Thoracic aorta (tissue), 2 donors: ENCODE measurements at places on chromosomes 3 and 15.

DNA sequence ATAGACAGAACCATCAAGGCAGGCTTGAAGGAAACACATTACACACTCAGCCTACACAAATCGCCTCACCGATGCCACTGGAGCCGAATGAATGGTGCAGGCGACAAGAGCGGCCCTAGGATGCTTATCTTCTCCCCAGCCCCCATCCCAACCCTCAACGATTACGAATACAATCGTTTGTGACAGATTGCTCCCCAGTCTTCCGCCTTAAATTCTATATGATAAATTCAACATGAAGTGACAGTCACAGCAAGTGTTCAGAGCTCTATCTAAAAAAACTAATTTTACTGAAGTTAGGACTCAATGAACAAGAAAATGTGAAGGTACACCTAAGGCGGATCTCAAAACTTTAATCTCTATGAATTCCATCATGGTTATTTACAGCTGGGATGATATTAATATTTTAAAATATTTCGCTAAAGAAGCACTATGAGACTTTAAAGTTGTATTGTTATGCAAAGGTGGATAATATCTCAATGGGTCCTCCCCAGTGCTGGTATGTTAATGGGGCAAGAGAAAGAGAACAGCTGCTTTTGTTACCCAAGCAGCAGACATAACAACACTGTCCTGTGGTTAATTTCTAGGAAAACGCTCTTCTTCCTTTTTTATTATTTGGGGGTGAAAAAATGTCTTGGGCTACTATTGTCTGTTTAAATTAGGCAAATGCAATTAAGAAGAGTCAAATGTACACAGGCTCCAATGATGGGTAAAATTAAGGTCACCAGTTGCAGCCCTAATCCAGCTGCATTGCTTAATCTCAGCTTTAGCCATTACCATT lies 147.6 kb upstream of the NR2F2 start:
- H3K27me3 ChIP-seq, result no peaks in the 10 kb centered on the region
- no peak for DNase-seq
- H3K27ac ChIP-seq, result peak overlapping the region; percentile 82
- peaks cover 15% of the 10 kb centered on the region for H3K4me1 ChIP-seq
- H3K36me3 ChIP-seq, result no peaks in the 10 kb centered on the region
- no peak overlapping the region for H3K4me3 ChIP-seq

DNA sequence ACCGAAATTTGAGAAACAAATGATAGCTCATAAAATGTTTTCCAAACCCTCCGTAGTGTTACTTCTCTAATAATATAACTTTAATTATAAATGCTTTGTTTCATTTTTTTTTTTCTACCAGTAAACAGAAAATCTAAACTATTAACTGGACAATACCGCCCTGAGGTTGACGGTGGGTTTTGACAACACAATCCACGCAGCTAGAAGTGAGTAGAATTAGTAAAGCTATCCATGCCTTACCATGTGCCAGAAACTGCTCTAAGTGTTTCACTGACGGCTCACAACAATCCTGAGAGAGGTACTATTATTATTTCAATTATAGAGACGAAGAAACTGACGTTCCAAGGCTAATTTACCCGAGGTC lies 410 bp downstream of the NDUFAF1 start:
- peak overlapping the region; percentile 89 for H3K4me3 ChIP-seq
- H3K27me3 ChIP-seq, result no peaks in the 10 kb centered on the region
- DNase-seq, result no peak
- peaks cover 5% of the 10 kb centered on the region for H3K4me1 ChIP-seq
- H3K36me3 ChIP-seq, result no peaks in the 10 kb centered on the region

DNA sequence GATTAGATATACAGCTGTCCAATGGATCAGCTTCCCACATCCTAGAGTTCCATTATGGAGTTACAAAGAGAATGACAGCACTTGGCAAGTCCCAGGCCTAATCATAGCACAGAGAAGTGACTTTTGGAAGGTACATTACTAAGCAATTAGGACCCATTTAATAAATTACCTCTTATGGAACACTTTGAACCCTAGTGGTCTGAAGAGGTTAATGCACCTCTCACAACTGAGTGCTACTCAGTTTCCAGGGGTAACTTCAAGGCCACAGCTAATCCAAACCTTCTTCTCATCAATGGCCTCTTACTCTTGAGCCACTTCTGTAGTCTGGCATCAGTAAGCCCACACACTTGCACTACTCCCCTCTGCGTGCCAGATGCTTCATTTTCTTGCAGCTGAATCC lies 34.9 kb upstream of the MEIS2 start:
- DNase-seq, result no peak
- no peak overlapping the region for H3K4me3 ChIP-seq
- no peaks in the 10 kb centered on the region for H3K4me1 ChIP-seq
- H3K27me3 ChIP-seq, result no peaks in the 10 kb centered on the region

DNA sequence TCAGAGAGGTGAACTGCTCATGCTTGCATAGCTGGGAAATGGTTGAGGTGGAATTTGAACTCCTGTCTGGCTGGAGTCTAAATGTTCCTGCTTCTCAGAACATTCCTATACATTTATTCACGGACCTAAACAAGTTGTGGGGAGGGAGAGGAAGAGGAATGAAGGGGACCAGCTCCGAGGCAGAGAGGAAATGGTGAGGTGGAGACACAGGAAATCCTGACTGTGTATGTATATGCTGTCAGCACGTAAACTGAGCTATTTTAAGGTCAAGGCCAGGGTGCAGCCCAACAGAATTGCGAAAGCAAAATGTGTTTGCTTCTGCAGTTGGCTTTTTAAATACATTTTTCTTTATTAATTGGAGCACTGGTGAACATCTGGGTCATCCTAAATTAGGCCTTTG lies 74.1 kb upstream of the POMGNT2 start:
- no peaks in the 10 kb centered on the region for H3K27me3 ChIP-seq
- H3K36me3 ChIP-seq, result no peaks in the 10 kb centered on the region
- H3K4me3 ChIP-seq, result no peak overlapping the region
- no peak for DNase-seq
- H3K27ac ChIP-seq, result no peak overlapping the region

DNA sequence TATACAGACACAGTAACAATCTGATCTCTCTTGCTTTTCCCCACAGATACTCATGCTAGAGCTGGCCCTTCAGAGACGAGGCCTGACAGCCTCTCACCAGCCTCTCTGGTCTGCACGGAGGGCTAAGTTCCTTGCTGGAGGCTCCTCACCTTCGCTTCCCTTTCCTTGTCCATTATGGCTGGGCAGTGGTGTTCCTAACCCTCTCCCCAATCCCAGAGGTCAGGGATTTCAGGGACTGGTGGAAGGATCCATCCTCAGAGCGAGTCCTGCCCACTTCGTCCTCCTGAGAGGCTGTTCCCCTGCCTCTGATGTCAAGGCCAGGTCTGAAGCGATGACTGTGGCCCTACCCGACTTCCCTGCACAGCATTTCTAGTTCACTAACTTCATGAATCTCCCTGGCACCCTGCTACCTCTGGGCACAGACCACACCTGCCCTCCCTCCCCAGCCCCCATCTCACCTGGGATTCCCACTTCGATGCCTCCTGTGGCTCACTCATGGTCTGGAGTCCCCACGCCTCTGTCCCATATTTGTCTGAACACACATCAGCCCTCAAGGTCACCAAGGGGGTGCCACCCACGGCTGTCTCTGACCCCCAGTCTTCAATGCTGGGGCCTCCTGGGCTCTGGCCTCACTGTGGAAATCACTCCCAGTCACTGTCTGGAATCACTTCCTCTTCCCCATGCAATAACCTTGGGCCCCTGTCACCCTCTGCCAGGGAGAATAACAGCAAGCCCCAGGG lies 124.9 kb upstream of the PRR20G start:
- DNase-seq, result no peak
- no peak overlapping the region for H3K27ac ChIP-seq
- no peaks in the 10 kb centered on the region for H3K4me1 ChIP-seq
- H3K27me3 ChIP-seq, result no peaks in the 10 kb centered on the region

- H3K27me3 ChIP-seq, result no peaks in the 10 kb centered on the region
- H3K4me3 ChIP-seq, result no peak overlapping the region
- no peak for DNase-seq
- no peak overlapping the region for H3K27ac ChIP-seq
These were observed 29.5 kb downstream of the ESYT3 start for GRCh38 chr3:138463724-138464490.

- DNase-seq, result no peak
- no peaks in the 10 kb centered on the region for H3K27me3 ChIP-seq
- no peaks in the 10 kb centered on the region for H3K36me3 ChIP-seq
- peaks cover 21% of the 10 kb centered on the region for H3K4me1 ChIP-seq
- peak overlapping the region; percentile 95 for H3K4me3 ChIP-seq
These were observed 2.1 kb downstream of the ABHD10 start for GRCh38 chr3:111980716-111981456.

- peaks cover 34% of the 10 kb centered on the region for H3K36me3 ChIP-seq
- DNase-seq, result peak; percentile 21
- no peaks in the 10 kb centered on the region for H3K27me3 ChIP-seq
- H3K4me3 ChIP-seq, result no peak overlapping the region
- peak overlapping the region; percentile 85 for H3K27ac ChIP-seq
- peaks cover 50% of the 10 kb centered on the region for H3K4me1 ChIP-seq
These were observed 31.7 kb downstream of the CHAC1 start for GRCh38 chr15:40984964-40985363.

GRCh38 chr3:14857506-14857905 lies 38.7 kb downstream of the FGD5 start:
- no peak for DNase-seq
- H3K27me3 ChIP-seq, result no peaks in the 10 kb centered on the region
- no peak overlapping the region for H3K27ac ChIP-seq
- no peaks in the 10 kb centered on the region for H3K4me1 ChIP-seq
- no peak overlapping the region for H3K4me3 ChIP-seq
- no peaks in the 10 kb centered on the region for H3K36me3 ChIP-seq

DNA sequence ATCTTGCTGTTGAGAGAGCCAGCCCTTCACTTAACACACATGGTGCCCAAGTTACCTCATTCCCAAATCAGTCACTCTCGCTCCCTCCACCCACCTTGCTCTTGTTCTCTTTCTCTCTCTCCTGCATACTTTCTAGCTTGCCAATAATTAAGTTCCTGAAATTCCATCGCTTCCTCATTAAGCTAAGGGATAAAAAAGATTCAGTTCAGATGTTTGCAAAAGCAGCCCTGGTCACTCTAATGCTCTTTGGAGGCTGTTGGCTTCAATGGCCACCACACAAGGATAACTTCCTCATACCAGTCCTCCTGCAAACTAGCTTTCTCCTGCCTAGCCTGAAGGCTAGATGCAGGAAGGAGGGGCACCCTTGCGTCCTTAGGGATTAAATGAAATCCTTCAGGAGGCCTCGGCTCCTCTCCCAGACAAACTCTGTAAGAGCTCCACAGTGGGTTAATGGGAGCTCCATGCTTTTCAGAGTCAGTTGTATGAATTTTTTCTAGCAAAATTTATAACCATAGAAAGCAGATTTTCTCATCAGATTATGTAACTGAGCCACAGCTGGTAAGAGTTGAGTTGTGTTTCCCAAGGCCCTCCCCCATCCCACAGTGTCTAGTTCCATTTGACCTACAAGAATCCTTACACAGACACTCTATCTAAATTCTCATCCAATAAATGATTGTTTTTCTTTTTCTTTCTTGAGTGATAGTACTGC lies 176.6 kb upstream of the TRIM42 start:
- H3K27ac ChIP-seq, result no peak overlapping the region
- H3K27me3 ChIP-seq, result no peaks in the 10 kb centered on the region
- H3K36me3 ChIP-seq, result no peaks in the 10 kb centered on the region

DNA sequence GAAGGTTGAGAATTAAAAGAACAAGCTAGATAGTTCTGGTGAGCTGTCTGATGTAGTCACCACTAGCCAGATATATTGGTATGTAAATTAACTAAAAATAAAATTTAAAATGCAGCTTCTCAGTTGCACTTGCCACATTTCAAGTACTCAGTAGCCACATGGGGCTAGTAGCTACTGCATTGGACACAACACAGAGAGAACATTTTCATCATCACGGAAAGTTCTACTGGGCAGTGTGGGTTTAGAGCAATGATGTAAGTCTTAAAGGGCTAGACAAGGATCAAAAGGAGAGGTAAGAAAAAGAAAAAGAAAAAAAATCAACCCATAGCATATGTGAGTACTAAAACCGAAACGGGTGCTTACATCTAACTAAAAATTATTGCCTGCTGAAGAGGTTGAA lies 282.4 kb upstream of the LRRFIP2 start:
- no peak for DNase-seq
- H3K36me3 ChIP-seq, result no peaks in the 10 kb centered on the region
- H3K27me3 ChIP-seq, result no peaks in the 10 kb centered on the region
- peak overlapping the region; percentile 94 for H3K27ac ChIP-seq
- peaks cover 66% of the 10 kb centered on the region for H3K4me1 ChIP-seq

DNA sequence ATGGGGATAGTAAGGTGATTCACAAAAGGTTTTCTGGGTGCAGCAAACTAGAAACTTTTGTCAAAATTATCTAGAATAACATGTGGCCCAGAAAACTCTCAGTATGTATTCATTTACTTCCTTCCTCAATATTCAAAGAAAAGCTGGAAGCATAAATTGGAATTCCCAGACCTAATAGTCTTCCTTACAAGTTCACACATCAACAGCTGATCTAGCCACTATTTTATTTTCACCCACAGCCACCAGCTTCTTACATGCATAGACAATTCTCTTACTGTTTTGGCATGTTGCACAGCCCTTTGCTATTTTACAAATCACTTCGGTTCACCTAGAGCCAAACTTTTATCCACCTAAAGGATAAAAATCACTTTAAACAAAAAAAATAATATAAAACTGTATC lies 647.8 kb upstream of the CCDC54 start:
- H3K36me3 ChIP-seq, result no peaks in the 10 kb centered on the region
- no peaks in the 10 kb centered on the region for H3K27me3 ChIP-seq
- H3K27ac ChIP-seq, result no peak overlapping the region
- peaks cover 6% of the 10 kb centered on the region for H3K4me1 ChIP-seq
- no peak for DNase-seq

DNA sequence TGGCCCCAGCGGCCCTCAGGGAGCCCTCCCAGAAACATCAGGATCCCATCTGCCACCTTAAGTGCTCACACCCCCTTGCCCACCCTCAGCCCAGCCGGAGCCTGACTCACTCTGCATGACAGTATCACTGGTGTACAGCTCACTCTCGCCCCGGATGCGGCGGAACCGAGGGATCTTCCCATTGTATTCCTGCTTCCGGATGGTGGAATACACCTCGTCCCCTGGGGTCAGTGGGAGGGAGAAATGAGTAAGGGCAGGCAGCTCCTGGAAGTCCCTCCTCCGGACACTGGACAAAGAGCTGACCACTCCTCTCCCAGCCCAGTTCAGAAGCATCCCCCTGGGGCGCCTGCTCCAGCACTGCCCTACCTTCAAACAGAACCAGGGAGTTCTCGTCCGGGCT lies 16.5 kb downstream of the SEMA7A start:
- no peak for DNase-seq
- H3K4me1 ChIP-seq, result no peaks in the 10 kb centered on the region
- no peak overlapping the region for H3K27ac ChIP-seq
- H3K4me3 ChIP-seq, result no peak overlapping the region
- H3K36me3 ChIP-seq, result no peaks in the 10 kb centered on the region

- DNase-seq, result no peak
- no peaks in the 10 kb centered on the region for H3K27me3 ChIP-seq
- no peaks in the 10 kb centered on the region for H3K36me3 ChIP-seq
- no peak overlapping the region for H3K27ac ChIP-seq
These were observed 43.2 kb upstream of the CMSS1 start for GRCh38 chr3:99774467-99774866.
